ENCODE measurements at places on chromosomes 1 and 21. TPM values are rescaled to one million over a fixed set of nuclear protein-coding genes. Genes with fewer than 3 reads are reported as not detected.

- no peak overlapping the region for H3K4me3 ChIP-seq
- H3K27ac ChIP-seq = no peak overlapping the region
- no peaks in the 10 kb centered on the region for H3K4me1 ChIP-seq
- no peak for DNase-seq
- H3K36me3 ChIP-seq = no peaks in the 10 kb centered on the region
Observed at GRCh38 chr1:42152119-42152518, 1.1 kb upstream of the GUCA2B start.

GRCh38 chr1:96313216-96313615, 408.4 kb upstream of the PTBP2 start:
- H3K27me3 ChIP-seq = no peaks in the 10 kb centered on the region
- H3K36me3 ChIP-seq = no peaks in the 10 kb centered on the region
- H3K4me1 ChIP-seq = no peaks in the 10 kb centered on the region
- DNase-seq = no peak
- H3K4me3 ChIP-seq = no peak overlapping the region
- H3K27ac ChIP-seq = no peak overlapping the region

The AMY2B gene
- total RNA-seq = 27.1 TPM

DNA sequence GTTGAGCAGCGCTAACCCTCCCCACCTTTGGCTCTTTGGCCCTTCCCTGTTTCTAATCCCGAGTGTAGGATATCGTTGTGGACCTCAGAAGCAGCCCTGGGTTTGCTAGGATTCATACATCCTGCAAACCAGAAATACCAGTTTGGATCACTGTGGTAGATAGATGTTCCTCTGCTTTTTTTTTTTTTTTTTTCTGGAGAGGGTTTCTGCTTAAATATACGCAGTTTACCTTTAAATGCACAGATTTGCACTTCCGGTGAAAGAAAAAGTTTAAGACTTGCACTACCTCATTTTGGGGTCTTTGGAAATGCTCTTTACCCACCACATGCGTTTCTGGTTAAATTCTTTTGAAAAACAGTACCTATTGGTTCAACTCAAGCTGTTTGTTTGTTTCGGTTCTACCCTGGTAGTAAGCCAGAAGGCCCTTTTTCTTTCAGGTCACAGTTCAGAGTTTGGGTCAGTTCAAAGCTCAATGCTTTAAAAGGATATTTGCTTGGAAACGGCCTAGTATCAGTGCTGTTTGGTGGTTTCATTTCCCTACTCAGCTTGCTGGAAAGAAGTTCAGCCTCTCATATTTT, 908 bp downstream of the DDI2 start:
- peak overlapping the region; percentile 89 for H3K27ac ChIP-seq
- H3K4me1 ChIP-seq = peaks cover 71% of the 10 kb centered on the region
- no peak for DNase-seq
- no peaks in the 10 kb centered on the region for H3K27me3 ChIP-seq
- H3K4me3 ChIP-seq = peak overlapping the region; percentile 95

DNA sequence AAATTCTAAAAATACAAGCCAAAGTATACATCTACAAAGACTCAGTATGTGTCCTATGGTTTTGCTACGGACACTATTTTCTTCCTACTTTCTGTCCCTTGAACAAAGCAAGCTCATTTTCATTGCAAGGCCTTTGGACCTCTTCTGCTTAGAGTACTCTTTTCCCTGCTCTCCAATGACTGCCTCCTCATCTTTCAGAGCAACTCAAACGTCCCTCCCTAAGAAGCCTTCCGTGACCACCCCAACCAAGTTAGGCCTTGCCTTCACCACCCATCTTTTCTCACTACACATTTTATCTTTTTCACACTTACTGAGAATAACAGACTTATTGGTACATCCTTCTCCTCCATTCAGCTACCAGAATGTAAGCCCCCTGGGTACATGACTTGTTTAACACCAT, 39.9 kb downstream of the ENAH start:
- H3K27me3 ChIP-seq = no peaks in the 10 kb centered on the region
- no peaks in the 10 kb centered on the region for H3K36me3 ChIP-seq
- H3K4me1 ChIP-seq = no peaks in the 10 kb centered on the region
- H3K4me3 ChIP-seq = no peak overlapping the region

DNA sequence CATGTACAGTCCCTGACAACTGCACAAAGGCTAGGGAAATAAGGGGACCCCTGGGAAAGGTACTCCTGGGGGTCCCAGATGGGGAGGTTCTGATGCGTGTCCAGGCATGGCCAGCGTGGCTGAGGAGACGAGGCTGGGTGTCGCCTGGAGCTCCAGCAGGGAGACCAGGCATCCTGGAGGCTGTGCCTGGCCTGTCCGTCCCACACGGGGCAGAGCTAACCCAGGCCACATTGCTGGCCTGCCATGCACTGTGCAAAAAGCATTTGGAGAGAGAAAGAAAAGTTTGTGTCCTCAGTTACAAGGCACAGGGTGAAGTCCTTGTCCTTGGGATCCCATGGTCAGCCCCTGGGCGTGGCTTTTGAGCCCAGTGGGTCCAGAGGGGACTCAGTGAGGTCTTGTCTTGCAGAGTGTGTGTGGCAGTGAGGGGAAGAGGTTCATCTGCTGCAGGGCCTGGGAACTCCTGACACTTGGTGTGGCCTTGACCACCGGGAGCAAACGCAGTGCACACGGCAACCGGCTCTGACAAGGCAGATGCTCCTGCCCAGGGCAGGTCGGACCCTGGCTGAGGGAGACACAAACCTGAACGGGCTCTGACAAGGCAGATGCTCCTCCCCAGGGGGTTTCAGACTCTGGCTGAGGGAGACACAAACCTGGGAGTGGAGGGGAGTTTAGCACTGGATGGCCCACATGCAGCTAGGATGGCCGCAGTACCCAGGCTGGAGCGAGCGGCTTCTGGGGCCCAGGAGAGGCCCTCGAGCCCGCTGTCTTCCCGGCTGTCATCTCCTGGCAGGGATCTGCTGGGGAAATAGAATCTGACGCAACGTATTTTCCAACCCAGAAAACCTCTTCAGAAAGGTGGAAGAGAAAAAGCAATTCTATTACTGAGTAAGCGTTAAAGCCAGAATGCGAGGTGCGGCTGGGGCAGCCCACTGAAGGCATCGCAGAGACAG, 37.3 kb upstream of the COL18A1 start:
- DNase-seq = no peak
- H3K27ac ChIP-seq = peak overlapping the region; percentile 75

DNA sequence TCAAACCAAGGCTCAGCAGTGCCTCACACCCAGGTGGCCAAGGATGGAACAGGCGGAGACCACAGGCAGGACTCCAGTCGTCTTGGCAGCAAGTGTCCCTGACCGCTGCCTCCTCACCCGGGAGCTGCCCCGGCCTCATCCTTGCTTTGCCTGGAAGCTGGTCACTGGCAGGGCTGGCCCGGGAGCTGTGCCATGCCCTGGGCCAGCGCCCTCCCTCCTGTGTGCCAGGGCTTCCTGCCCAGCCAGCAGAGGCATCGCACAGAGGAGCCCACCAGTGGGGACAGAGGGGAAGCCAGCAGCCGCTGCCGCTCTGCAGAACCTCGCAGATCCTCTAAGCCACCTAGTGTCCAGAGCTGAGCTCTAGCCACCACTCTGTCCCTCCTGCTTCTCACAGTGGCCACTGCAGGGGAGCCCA, 7.8 kb downstream of the CASZ1 start:
- no peaks in the 10 kb centered on the region for H3K36me3 ChIP-seq
- H3K27me3 ChIP-seq = peaks cover 29% of the 10 kb centered on the region
- no peak overlapping the region for H3K4me3 ChIP-seq
- DNase-seq = peak; percentile 81
- peaks cover 9% of the 10 kb centered on the region for H3K4me1 ChIP-seq

The NR1I3 gene
- total RNA-seq = not detected

The KRTAP13-2 gene
- total RNA-seq = not detected

DNA sequence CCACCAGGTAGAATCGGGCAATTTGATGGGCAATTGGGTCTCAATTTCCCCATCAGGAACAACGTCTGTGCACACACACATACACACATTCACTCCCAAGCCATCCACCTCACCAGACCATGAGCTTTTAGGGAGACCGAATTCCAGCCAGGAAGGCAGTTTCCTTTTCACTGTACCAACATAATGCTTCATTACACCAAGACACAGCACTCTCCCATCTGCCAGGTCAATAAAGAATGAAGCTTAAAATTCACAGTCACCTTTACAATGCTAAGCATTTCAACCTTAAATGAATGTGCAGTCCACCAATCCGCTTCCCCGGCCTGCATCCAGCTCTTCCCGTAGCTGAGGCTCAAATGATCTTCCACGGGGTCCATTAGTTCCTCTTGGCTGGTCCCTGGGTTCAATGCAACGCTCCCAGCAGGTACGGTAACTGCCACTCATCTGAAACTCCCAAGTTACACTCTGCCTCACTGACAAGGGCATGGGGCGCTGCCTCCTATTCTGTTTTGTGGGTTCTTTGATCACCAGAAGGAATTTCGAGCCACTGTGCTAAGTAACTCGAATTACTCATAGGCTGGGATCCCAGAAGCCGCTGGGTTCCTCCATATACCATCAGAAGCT, 105.0 kb downstream of the SIM2 start:
- H3K27me3 ChIP-seq = no peaks in the 10 kb centered on the region
- DNase-seq = no peak
- H3K36me3 ChIP-seq = no peaks in the 10 kb centered on the region
- no peak overlapping the region for H3K4me3 ChIP-seq

GRCh38 chr1:159247266-159247665, 42.6 kb downstream of the ACKR1 start:
- no peak for DNase-seq
- H3K27me3 ChIP-seq = peaks cover 6% of the 10 kb centered on the region
- H3K4me3 ChIP-seq = no peak overlapping the region
- no peaks in the 10 kb centered on the region for H3K4me1 ChIP-seq
- no peak overlapping the region for H3K27ac ChIP-seq
- H3K36me3 ChIP-seq = no peaks in the 10 kb centered on the region

The CSF3R gene
- 779 TPM for total RNA-seq

GRCh38 chr21:27649762-27650161, 682.9 kb upstream of the ADAMTS5 start:
- no peak overlapping the region for H3K27ac ChIP-seq
- no peaks in the 10 kb centered on the region for H3K27me3 ChIP-seq
- no peaks in the 10 kb centered on the region for H3K4me1 ChIP-seq
- no peak for DNase-seq

The CDC7 gene
- 25.3 TPM for total RNA-seq

The AHDC1 gene
- 38.8 TPM for total RNA-seq

The OR2T11 gene
- total RNA-seq = 0.21 TPM

GRCh38 chr21:36927719-36928117, 38.8 kb downstream of the HLCS start:
- H3K4me3 ChIP-seq = no peak overlapping the region
- H3K27me3 ChIP-seq = no peaks in the 10 kb centered on the region
- no peaks in the 10 kb centered on the region for H3K36me3 ChIP-seq
- DNase-seq = peak; percentile 83
- no peak overlapping the region for H3K27ac ChIP-seq
